ENCODE measurements at places on chromosomes 7 and 10.
A peak's percentile ranks its signal among the peaks of the same experiment; 100 is the strongest.

DNA sequence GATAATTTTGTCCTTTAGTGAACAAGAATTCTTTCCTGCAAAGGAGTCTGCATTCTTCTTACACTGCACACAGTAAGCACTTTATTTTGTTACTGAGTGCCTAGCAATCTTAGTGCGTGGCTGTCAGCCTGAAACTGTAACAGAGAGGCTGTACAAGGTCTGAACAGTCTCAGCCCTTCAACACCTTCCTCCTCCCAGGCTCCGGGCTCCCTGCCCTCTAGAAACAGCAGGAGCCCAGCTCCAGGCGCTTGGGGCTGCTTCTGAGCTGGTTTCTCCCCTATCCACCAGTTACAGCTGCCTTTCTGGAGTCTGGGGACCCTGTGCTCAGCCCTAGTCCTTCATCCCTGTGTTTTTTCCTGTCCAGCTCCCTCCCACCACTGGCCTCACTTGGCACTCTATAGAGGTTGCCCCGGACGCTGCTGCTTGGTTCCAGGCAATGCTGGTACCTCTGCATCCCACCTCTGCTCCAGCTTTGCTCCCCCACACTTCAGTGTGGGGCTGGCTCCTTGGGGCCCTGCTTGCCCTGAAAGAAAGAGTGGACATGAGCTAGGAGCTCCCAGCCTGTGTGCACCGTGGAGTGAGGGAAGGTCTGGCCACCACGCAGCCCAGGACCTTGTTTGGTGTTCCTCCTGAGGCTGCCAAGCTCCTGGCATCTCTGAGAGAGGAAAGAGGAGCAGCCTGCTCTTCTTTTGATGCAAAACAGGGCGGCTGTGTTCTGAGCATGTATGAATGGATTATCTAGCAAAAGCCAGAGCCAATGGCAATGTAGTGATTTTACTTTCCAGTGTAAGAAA is 251.2 kb upstream of the GRB10 start:
- no peak for DNase-seq

- no peak for DNase-seq
Observed at GRCh38 chr10:92740762-92741161, 51.0 kb downstream of the HHEX start.

DNA sequence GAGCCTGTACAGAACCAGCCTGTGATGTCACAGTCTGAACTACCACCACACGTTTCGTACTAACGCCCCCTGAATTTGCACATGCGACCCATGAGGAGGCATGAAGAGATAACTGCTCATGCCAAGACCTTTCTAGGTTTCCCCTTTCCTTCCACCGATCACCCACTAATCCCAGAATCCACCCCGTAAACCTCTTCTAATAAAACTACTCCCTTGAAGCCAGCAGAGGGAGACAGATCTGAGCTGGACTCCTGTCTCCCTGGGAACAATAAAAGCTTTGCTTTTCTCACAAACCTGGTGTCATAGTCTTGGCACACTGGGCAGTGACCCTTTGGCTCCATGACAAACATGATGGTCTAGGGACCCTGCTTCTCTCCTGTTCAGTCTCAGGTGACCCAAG is 144.5 kb downstream of the FRMD4A start:
- no peak for DNase-seq

DNA sequence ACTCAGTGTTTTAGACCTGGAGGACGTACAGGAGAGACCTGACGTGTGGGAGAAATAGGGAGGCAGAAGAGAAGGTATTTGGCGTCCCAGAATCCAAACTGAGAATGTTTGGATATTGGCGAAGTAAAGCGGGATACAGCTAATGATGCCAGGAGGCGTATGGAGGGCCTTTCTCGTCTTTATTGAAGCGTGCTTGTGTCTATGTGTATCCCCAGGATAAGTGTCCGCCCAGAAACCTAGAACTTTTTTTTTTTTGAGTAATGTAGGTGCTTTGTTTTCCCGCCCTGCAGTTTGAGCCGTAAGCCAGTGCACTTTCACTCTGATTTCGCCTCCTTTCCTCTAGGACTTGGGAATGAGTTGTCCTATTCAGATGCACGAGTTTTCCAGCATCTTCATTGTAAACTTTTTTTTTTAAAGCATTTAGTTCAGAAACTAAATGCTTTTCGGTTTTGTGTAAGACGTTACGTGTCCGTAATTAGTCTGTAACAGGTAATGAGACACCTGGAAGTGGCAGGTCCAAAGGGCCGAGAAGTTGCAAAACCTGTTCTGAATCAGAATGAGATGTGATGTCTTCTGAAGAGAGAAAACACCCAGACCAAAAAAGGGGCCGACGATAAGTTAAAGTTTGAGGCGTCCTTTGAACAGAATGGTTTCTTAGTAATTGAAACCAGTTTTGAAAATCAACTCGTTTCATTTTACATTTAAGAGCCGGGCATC is 746 bp downstream of the ARL5B start:
- no peak for DNase-seq

DNA sequence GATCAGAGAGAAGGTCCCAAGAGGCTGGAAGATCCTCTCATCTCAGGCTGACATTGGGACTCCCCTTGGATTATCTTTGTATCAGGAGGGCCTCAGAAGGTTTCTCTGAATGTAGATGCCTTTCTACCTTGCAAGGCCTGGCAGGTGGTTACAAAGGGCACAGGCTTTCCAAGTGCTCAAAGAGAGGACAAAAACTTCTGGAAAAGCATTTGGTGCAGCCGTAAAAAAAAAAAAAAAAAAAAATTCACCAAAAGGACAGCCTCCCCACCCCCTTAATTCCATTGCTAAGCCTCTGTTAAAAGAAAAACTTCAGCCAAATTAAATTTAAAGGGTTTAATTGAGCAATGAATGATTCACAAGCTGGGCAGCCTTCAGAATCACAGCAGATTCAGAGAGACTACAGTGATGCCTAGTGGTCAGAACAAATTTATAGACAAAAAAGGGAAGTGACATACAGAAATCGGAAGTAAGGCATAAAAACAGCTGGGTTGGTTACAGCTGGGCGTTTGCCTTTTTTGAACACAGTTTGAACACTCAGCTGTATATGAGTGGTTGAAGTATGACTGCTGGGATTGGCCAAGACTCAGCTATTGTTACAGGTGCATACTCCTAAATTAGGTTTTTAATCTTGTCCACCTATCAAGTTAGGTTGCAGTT is 42.5 kb upstream of the LRGUK start:
- no peak for DNase-seq

DNA sequence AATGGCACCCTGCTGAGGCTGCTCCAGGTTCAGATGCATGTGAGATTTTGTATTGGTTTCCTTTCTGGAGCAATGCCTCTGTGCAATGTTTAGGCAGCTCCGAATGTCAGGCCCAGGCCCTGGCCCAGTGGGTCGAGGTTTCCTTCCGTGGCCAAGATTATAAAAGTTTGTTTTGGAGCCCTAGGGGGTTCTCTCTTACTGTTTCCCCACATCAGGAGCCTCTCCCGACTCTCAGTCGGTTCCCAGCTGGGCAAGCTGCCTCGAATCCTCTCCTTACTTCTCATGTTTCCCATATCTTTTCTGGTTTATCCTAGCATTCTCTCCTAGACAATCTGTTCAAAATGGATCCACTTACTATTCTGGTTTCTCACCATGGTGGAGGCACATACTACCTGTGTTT is 11.0 kb downstream of the TMEM140 start:
- DNase-seq, result no peak

GRCh38 chr7:132568962-132569361 is 7.3 kb downstream of the PLXNA4 start:
- peak; percentile 28 for DNase-seq

GRCh38 chr7:115133248-115133647 is 211.4 kb downstream of the MDFIC start:
- no peak for DNase-seq

GRCh38 chr7:151684408-151685175 is 164.9 kb upstream of the RHEB start:
- no peak for DNase-seq

DNA sequence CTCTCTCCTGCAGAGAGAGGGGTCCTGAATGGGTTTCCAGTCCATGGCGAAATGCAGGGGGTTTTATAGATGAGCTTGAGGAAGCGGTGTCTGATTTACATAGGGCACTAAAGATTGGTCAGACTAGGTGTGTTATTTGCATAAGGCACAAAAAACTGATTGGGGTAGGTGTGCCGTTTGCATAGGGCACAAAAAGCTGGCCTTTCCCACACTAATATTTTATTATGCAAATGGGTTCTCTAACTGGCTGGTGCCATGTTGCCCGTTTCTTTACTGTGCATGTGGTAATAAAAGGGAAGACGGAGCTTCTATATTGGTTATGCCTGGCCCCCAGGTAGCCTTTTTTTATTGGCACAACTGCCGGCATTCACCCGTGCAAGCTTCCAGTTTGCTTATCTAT is 50.2 kb downstream of the MALRD1 start:
- DNase-seq, result no peak

DNA sequence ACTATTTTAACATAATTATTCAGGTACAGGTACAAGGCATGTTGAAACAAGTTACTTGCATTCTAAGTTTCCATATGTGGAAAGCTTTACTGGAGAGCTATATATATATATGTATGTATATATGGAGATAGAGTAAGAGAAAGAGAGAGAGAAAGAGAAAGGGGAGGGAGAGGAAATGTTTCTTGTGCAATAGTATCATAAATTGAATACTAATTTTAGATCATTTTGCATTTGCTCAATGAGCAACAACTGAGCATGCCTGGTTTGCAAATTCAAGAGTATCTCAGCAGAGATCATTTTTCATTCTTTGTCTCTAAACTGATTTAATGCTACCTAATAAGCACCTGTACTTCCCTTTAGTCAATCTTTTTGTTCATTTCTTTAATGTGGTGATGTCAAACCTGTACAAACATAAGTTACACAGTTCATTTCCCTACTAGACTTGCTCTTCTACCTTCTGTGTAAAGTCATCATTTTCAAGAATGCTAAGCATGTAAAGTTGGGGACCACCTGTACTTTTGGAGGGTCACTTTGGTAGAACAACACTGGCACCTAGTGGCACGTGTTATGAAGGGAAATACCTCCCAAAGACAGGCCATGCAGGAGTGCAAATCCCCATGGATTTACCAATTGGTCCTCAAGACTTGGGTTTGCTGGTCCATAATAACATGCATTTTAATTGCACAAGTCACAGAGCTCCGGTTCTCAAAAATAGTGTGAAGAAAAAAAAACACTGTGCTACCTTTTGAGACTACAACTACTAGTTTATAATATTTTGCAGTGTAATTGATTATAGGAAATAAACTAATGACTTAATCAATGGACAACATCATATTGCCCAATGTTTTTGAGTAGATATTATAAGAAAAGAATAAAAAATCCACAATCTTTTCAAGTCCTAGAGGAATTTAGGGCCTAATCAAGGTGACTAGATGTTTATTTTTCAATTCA is 431.2 kb upstream of the IGFBP3 start:
- DNase-seq, result peak; percentile 74

GRCh38 chr10:78197628-78198272 is 164.1 kb downstream of the RPS24 start:
- DNase-seq, result no peak

DNA sequence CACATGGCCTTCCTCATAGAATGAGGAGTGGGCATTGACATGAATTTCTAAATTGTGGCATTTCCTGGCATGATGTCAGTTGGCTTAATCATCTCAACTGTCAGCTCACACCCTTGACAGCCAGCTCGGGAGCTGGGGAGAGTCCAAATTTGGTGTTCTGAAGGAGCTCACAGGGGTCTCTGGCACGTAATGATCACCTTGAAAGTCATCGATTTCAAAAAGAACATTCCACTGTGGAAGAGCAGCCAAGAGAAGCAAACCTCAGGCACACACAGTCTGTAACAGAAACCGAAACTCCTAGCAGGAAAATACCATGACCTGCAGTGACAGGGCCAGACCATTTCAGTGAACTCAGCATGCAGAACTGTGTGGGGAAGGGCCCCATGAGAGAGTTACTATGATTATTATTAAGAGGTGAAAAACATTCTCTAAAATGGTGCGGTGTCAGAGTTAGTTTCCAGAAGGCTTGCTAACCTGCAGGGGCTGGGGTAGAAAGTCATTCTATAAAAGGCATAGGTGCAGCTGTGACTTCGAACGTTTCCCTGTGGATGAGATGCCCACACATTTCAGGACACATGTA is 26.4 kb upstream of the KLF6 start:
- no peak for DNase-seq

GRCh38 chr10:69406816-69407580 is 9.7 kb downstream of the TACR2 start:
- no peak for DNase-seq

- no peak for DNase-seq
Observed at GRCh38 chr7:28941633-28942032, 16.5 kb downstream of the TRIL start.

All from SJCRH30 (cell line).